Stimulated activated CD4-positive, alpha-beta T cell treated with anti-CD3 and anti-CD28 coated beads, Interleukin-1b, Interleukin-23, amount 100 ng/mL, for 24 hours (primary cell): ENCODE measurements at places on chromosomes 3 and 15.

GRCh38 chr15:100728371-100729201 is 126.2 kb downstream of the ASB7 start:
- no peak for DNase-seq

GRCh38 chr15:87841426-87841998 is 415.0 kb downstream of the NTRK3 start:
- no peak for DNase-seq

DNA sequence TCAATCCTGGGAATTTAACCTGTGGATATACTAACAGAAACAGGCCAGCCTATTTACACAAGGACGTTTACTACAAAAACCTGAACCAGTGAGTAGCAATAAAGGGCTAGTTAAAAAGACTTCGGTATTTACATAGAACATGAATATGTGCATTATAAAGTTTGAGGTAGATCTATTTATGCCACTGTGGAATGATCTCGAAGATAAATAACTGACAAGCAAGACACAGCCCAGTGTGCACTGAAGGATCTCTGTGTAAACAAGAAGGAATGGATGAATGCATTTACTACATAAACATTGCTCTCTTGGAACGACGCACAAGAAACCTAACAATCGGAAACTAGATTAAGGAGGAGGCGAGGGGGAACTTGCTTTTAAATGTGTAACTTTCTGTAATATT is 132.0 kb upstream of the NSMCE3 start:
- no peak for DNase-seq

DNA sequence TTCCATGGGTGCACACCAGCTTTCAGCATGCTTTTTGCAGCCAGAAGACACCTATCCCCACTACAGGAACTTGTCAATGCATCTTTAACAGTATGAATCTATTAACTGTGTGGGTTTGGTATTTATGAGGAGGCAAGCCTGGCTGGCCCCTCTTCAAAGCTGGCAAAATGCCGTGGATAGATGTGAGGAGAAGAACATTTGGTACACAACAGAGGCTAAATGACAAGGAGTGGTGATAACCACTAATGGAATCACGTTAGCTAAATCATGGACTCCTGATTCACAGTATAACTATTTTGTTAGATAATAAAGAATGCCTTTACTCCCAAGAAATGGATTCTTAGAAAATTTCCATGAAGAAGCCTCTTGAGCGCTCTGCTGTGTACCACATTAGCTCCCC is 187.2 kb downstream of the CLSTN2 start:
- no peak for DNase-seq

- no peak for DNase-seq
Measured at GRCh38 chr15:33309602-33310276, 1.0 kb upstream of the RYR3 start.

DNA sequence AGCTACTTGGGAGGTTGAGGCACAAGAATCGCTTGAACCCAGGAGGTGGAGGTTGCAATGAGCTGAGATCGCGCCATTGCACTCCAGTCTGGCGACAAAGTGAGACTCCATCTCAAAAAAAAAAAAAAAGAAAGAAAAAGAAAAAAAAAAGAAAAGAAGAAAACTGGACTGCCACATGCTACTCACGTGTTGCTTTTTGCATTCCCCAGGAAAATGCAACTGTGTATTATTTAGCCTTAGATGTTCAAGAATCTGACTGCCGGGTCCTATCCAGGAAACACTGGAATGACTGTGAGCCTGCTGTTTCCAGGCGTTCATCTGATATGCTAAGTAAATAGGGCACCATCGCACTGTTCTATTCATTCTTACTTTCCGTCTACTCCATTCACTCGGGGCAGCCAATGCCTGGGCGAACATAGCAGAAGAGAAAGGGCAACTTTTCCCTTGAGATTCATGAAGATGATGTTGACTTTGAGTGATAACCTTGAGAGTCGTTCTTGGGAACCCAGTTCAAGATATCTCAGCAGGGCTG is 21.4 kb downstream of the HRG start:
- DNase-seq, result no peak

DNA sequence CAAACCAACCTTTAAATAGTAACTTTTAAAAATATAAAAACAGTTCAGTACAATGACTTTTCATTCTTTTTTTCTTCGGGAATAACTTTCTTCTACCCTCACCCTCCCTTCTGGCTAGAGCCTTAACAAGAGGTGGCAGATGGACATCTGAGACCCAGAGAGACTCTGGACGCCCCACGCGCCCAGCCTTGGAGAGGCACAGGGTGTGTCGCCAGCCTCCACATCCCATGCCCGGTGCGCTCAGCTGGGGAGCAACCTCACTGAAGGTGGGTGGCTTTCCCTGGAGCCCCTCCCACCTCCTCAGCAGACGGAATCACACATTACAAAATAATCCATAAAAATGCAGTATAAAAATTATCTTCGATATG is 49.5 kb downstream of the TLE3 start:
- no peak for DNase-seq

GRCh38 chr15:67708500-67708899 is 116.8 kb upstream of the SKOR1 start:
- no peak for DNase-seq

GRCh38 chr15:51083641-51084166 is 11.0 kb downstream of the TNFAIP8L3 start:
- no peak for DNase-seq

- DNase-seq, result no peak
Measured at GRCh38 chr3:62638316-62638715, 236.9 kb downstream of the CADPS start.

DNA sequence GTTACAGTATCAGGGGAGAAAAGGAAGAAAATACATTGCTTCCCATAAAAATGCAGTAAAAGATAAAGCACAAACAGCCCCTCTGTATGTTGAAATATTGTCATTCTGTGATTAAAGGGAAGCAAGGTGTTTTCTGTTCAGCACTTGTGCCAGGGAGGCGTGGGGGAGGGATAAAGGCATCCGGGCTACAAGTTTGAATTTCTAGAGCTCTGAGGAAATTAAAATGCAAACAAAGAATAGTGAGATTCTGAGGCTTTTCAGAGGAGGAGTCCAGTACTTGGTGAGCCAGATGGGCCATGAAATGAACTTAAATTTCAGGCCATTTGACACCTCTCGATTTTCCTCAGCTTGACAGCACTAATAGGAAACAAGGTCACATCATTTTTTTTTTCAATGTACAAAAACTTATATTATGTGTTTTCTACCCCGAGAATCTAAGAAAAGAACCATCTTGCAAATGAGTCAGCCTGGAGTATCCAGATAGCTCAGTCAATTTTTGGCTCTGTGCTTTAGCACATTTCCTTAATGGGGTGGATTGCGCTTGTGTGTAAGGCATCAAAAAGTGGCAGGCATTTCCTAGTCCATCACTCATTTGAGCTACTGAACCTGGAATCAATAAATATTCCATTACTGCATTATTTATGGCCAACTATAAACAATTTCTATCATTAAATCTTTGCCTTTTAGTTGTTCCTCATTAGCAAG is 640.8 kb upstream of the TBL1XR1 start:
- DNase-seq, result no peak
